A549 treated with Hydrocortisone at 1 μM for 4 hours (cell line): ENCODE measurements at places on chromosomes 12 and 14. TPM values are rescaled to one million over a fixed set of nuclear protein-coding genes. Genes with fewer than 3 reads are reported as not detected.

The KRT81 gene
- 3,045 to 4,083 TPM (median 3,944 TPM) in 5 replicates for total RNA-seq

The RNASE3 gene
- total RNA-seq: not detected in 5 replicates

The VDR gene
- 2.5 to 3.4 TPM (median 3.0 TPM) in 5 replicates for total RNA-seq

The ADAM21 gene
- total RNA-seq: 0.03 TPM in 2 of 5 replicates, not detected in the others

The SERPINA5 gene
- 0.17 to 0.28 TPM (median 0.22 TPM) in 5 replicates for total RNA-seq

The OSBPL8 gene
- 10.0 to 21.8 TPM (median 18.9 TPM) in 5 replicates for total RNA-seq

The LDHB gene
- total RNA-seq: 1,531 to 1,787 TPM (median 1,624 TPM) in 5 replicates

The DAAM1 gene
- total RNA-seq: 8.1 to 15.5 TPM (median 10.7 TPM) in 5 replicates

The LRRC10 gene
- not detected in 5 replicates for total RNA-seq

The NUP107 gene
- total RNA-seq: 54.9 to 80.9 TPM (median 63.4 TPM) in 5 replicates

The SDSL gene
- total RNA-seq: 23.2 to 29.3 TPM (median 28.2 TPM) in 5 replicates

The SERPINA4 gene
- 0.05 to 0.08 TPM (median 0.06 TPM) in 3 of 5 replicates, not detected in the others for total RNA-seq

The TMX1 gene
- total RNA-seq: 31.7 to 55.1 TPM (median 38.1 TPM) in 5 replicates

The DPY19L2 gene
- 1.5 to 2.8 TPM (median 1.9 TPM) in 5 replicates for total RNA-seq

The RIPK3 gene
- total RNA-seq: not detected in 5 replicates

The POTEG gene
- total RNA-seq: not detected in 5 replicates

The ARMH4 gene
- total RNA-seq: 0.42 to 1.3 TPM (median 0.74 TPM) in 5 replicates

The TBX5 gene
- total RNA-seq: not detected in 5 replicates

The TTC9 gene
- total RNA-seq: 2.8 to 3.5 TPM (median 3.3 TPM) in 5 replicates

The CLBA1 gene
- total RNA-seq: 14.5 to 17.8 TPM (median 17.0 TPM) in 5 replicates
